Stimulated activated CD8-positive, alpha-beta memory T cell treated with anti-CD3 and anti-CD28 coated beads, Interleukin-15, amount 100 ng/mL, for 1 hour (primary cell): ENCODE measurements at places on chromosomes 7 and 10.

- DNase-seq: no peak
These were observed 73.2 kb downstream of the INHBA start for GRCh38 chr7:41629711-41630111.

- no peak for DNase-seq
These were observed 56.0 kb downstream of the LGI1 start for GRCh38 chr10:93813507-93814465.

DNA sequence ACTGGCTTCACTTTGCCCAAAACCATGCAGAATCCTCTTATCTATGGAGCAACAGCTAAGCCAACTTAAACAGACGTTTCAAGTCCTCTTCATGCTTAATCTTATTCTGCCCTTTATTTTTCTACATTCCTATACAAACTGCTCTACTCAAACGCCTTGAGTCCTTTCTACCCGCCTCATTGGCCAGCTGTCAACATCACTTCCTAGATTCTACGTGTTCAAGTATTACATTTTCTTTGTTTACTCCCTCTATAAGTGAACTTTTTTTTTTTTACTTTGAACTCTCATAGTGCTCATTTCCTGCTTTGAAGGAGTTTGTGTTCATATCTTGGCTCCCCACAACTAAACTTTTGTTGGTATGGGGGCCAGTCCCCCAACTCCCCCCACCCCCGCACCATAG, 28.9 kb upstream of the SLC26A5 start:
- DNase-seq: no peak

- DNase-seq: no peak
These were observed 88.7 kb downstream of the PHYHIPL start for GRCh38 chr10:59265141-59265540.

- DNase-seq: no peak
These were observed 71.7 kb upstream of the GPR22 start for GRCh38 chr7:107398161-107398560.

DNA sequence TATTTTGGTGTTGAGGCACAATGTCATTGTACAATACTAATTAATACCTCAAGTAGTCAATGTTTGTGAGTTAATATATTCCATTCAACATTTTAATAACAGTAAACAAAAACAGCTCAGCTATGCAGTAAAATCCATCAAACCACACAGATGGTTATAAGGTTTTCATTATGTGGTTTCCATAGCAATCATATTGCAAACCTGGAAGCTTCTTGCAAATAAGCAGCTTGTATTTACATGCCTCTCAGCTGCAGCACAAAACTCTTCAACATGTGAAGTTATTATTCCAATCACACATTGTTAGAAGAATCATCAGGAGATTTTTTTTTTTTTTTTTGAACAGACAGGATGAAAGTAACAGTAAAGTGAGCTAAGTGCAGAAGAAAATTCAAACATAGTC, 170.2 kb downstream of the SKAP2 start:
- no peak for DNase-seq

DNA sequence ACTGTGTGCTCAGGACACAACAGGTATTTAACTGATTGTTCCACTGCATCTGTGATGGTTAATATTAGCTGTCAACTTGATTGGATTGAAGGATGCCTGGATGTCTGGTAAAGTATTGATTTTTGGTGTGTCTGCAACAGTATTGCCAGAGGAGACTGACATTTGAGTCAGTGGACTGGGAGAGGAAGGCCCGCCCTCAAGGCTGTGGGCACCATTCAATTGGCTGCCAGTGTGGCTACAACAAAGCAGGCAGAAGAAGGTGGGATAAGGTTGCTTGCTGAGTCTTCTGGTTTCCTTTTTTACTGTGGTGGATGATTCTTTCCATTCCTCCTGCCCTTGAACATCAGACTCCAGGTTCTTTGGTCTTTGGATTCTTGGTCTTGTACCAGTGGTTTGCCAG, 137.1 kb upstream of the FAM13C start:
- DNase-seq: no peak

GRCh38 chr7:82904871-82905270, 257.8 kb downstream of the PCLO start:
- no peak for DNase-seq

GRCh38 chr10:29276251-29276850, 12.5 kb upstream of the LYZL1 start:
- DNase-seq: no peak

DNA sequence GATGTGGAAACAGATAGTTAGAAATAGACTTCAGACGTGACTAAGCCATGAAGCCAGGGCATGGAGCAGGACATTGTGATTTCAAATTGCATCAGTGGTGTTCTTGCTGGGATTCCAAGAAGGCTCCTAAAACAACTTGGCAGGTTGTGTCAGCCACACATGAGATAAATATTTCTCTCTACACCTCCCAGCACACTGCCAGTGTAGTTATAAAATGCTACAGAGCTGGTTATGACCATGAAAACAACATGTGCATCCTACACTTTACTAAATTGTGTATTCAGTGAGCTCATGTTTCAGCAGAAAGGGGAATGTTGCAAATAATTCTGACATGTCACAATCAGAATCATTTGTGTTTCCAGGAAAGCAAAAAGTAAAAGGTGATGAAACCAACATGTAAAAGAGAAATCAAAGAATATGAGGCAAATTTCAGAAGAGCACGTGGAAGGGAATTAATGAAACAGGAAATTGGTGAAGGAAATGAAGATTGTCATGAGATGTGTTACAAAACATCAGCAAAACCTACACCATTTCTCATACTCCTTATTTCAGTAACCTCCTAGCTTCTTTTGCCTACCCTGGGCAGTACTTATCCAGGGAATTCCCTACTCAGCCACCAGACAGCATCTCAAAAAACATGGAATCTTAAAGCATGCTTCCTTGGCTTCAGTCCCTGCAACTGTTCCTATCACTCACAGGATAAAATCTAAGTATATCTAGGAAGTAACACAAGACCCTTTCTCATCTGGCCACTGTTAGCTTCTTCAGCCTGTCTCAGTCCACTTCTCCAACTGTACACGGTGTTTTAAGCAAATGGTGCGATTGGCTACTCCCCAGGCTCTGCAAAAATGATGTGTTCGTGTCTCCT, 5.8 kb upstream of the CYP3A7 start:
- DNase-seq: no peak

- no peak for DNase-seq
These were observed 33.3 kb downstream of the COX15 start for GRCh38 chr10:99698504-99699080.

DNA sequence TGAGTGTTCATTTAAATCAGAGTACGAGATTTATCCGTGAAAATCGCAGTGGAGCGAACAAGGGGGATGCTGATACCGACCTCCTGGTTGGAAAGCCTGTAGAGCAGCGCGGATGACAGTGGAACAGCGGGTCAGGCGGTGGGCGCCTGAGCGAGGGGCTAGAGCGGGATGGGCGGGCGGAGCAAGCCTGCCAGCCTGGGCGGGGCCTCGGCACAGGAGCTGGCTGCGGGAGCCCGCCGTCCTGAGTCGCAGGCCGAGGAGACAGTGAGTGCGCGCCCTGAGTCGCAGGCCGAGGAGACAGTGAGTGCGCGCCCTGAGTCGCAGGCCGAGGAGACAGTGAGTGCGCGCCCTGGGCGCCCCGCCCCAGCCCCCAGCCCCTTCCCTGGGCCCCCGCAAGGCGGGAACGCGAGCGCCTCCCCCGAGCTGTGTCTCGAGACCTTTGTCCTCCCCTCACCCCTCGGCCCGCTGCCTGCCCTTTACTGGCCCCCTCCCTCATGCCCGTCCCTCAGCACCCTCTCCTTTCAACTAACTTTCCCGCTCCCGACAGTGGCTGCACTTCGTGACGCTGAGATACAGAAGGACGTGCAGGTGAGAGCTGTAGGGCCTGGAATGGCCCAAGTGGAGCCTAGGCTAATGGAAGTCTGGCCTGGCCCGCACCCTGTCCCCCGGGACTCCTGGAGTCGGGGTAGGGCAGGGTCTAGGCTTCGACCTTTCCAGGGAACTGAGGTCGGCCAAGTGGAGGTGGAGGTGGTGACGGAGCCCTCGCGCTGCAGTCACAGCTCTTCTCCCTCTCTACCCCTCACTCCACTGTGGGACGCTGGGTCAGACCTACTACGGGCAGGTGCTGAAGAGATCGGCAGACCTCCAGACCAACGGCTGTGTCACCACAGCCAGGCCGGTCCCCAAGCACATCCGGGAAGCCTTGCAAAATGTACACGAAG, at the start of gene AS3MT:
AS3MT (plus strand) TSS at position 213 of the 941 bp plus-strand sequence; CDS start at position 336, 123 bp downstream.
- no peak for DNase-seq

DNA sequence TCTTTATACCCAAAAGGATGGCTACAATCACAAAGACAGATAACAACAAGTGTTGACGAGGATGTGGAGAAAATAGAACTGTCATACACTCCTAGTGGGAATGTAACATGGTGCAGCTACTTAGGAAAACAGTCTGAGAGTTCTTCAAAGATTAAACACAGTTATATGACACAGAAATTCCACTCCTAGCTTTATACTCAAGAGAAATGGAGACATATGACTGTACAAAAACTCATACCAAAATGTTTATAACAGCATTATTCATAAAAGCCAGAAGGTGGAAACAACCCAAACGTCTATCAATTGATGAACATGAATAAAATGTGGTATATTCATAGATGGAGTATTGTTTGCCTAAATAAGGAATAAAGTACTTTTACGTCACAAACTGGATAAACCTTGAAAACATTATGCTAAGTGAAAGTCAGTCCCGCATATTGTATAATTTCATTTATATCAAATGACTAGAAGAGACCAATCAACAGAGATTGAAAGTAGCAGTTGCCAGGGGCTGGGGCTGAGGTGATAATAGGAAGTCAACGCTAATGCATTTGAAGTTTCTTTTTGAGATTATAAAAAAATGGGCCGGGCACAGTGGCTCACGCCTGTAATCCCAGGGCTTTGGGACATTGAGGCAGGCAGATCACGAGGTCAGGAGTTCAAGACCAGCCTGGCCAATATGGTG, 61.6 kb upstream of the SRPK2 start:
- DNase-seq: no peak

GRCh38 chr10:86103391-86104101, 263.0 kb downstream of the GRID1 start:
- no peak for DNase-seq

DNA sequence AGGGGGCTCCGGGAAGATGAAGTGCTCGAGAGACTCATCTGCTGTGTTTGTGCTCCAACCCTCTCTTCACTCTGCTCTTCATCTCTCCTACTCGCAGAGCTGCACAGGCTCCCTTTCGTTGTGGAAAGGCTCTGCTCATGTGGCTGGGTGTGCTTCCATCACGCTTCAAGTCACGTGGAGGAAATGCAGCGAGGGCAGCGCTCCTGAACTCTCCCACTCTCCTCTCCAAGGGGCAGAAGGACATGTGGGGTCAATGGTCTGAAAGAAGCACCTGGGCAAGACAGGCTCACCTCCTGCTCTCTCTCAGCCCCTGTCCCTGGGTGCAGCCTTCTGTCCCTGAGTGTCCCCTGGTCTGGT, 72.6 kb downstream of the USP6NL start:
- no peak for DNase-seq

GRCh38 chr7:2271273-2272026, 29.4 kb downstream of the NUDT1 start:
- DNase-seq: no peak

DNA sequence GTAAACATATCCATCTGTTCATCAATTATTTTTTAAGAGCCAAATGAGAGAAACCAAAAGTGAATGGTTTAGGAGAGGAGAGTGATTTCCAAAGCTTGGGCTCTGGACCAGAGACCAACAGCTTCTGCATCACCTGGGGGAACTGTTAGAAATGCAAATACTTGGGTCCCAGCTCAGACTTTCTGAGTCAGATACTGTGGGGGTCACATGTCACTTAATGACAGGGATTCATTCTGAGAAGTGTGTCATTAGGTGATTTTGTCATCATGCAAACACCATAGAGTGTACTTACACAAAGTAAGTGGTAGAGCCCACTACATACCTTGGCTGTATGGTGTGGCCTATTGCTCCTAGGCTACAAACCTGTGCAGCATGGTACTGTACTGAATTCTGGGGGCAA, 128.5 kb upstream of the PRR15 start:
- no peak for DNase-seq

- DNase-seq: no peak
These were observed 2.2 kb downstream of the BBIP1 start for GRCh38 chr10:110916554-110917346.

DNA sequence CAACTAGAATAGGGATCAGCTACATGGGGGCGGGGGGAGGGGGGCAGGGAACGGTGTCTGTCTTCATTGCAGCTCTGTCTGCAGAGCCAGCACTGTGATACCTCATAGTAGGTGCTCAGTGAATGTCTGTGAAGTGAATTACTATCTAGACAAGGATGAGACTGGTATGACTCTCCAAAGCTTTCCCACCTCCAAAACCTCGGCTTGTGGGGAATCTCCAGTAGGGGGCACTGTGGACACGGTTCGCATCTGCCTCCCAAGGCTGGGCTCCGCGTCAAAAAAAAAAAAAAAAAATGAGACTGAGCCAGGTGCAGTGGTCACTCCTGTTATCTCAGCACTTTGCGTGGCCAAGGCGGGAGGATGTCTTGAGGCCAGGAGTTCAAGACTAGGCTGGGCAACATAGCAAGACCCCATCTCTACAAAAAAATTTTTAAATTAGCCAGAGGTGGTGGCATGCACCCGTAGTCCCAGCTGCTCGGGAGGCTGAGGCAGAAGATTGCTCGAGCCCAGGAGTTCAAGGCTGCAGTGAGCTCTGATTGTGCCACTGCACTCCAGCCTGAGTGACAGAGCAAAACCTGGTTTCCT, 9.6 kb downstream of the TRIM56 start:
- DNase-seq: no peak

GRCh38 chr7:22140578-22140977, 194.9 kb upstream of the CDCA7L start:
- no peak for DNase-seq

- DNase-seq: no peak
These were observed 29.4 kb upstream of the ECHDC3 start for GRCh38 chr10:11712744-11713143.

- DNase-seq: no peak
These were observed 16.2 kb upstream of the OR6B1 start for GRCh38 chr7:143983960-143984359.

DNA sequence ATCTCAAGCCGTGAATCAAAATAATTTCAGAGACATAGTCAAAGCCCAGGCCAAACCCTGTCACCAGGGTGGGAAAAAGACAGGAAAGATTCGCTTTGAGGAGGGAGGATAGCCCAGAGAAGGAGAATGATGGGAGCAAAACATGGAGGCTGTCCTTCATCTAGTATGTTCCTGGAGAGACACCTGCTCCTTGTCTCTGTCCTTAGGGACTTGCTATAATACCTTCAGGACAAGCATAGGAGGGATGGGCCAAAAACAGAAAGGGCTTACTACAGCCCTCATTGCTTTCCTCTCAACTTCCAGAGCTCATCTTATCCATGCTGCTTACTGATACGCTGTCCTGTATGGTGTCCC, 593.7 kb downstream of the LRMDA start:
- DNase-seq: no peak

GRCh38 chr10:6223981-6224380, 21.2 kb downstream of the PFKFB3 start:
- no peak for DNase-seq

GRCh38 chr10:119706521-119707278, 19.1 kb upstream of the INPP5F start:
- no peak for DNase-seq

GRCh38 chr10:4514445-4515108, 311.4 kb upstream of the AKR1E2 start:
- DNase-seq: no peak
